ENCODE measurements at places on chromosomes 16 and 17.
A peak's percentile ranks its signal among the peaks of the same experiment; 100 is the strongest.

DNA sequence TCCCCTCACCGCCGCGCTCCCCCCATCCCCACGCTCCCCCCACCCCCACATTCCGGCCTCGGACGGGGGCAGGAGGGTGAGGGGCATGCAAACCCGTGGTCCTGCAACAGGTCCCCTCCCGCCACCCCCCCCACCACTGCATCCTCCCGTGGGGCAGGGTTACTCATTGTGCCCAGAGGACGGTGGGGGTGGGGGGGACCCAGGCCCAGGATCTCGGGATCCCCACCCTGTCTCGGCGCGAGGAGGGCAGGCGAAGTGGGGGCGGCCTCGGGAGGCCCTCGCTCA, 8.5 kb downstream of the SLC22A31 start:
- no peak for DNase-seq

GRCh38 chr16:69840975-69841374, 78.8 kb downstream of the WWP2 start:
- DNase-seq, result no peak

- no peak for DNase-seq
Observed at GRCh38 chr17:76445697-76446448, 7.1 kb downstream of the UBE2O start.

- no peak for DNase-seq
Observed at GRCh38 chr16:65481956-65482355, 360.1 kb upstream of the CDH11 start.

DNA sequence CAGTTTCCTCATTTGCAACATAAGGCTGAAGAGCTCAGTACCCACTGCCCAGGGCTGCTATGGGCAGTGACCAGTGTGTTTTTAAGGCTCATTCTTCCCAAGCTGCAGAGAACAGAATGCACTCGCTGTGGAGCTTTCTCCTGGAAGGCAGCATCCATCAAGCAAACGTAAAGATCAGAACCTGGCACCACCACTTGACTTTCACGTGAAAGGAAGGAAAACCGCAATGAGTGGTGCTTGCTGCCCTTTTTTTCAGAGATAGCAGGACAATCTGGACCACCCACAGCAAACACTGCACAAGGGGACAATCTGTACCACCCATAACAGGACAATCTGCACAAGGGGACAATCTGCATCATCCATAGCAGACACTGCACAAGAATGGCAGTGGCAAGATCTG, 11.2 kb downstream of the CSNK1D start:
- DNase-seq, result no peak

DNA sequence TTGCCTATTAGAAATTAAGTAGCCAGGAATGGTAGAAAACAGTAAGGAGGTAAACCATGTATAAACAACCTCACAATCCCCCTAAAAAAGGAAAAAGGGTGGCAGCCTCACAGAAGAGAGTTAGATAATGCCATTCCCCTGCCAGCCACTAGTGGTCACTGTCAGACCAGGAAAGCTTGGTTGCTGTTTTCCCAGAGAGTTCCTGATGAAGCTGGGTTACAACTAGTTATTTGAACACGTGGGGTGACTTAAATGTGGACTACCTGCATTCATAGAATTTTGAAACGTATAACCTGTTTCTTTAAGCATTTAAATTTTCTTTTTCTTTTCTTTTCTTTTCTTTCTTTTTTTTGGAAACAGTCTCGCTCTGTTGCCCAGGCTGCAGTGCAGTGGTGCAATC, 5.8 kb downstream of the GPRC5C start:
- DNase-seq, result no peak

DNA sequence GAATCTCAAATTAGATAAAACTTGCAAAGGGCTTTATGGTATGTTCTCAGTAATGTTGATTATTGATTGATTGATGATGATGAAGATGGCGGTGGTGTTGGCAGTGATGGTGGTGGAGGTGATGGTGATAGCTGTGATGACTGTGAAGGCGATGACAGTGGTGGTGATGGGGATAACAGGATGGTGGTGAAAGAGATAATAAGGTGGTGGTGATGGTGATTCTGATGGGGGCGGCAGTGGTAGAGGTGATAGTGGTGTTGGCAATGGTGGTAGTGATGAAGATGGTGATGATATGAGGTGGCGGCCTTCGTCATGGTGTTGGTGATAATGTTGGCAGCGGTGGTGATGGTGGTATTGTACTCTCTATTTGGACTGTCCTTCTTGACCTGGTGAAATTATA, 238.3 kb downstream of the XYLT1 start:
- no peak for DNase-seq

DNA sequence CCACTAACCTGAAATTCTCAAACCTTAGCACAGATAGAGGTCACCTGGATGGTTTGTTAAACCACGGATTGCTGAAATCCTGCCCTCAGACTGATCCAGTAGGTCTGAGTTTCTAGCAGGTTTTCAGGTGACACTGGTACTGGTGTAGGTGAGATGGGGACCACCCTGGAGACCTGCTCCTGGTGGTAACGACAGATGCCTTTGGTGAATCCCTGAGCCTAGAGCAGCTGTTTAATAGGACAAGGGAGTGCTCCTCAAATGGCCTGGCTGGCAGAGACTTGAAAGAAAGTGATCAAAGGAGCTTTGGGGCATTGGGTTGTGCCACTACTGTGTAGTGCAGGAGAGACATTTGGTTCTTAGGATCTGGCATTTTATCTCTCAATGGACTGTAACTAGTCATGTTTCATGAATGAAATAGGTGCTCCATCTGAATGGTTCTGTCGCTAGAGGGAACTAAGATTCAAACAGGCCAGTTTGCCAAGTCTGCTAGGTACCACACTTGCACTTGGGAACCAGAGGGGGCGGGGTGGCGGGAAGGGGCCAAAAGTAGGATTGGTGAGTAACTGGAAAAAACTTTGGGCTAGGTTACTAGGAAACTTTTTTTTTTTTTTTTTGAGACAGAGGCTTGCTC, 2.9 kb upstream of the IFI35 start:
- DNase-seq, result no peak

- no peak for DNase-seq
Observed at GRCh38 chr16:22721511-22722100, 92.4 kb upstream of the HS3ST2 start.

DNA sequence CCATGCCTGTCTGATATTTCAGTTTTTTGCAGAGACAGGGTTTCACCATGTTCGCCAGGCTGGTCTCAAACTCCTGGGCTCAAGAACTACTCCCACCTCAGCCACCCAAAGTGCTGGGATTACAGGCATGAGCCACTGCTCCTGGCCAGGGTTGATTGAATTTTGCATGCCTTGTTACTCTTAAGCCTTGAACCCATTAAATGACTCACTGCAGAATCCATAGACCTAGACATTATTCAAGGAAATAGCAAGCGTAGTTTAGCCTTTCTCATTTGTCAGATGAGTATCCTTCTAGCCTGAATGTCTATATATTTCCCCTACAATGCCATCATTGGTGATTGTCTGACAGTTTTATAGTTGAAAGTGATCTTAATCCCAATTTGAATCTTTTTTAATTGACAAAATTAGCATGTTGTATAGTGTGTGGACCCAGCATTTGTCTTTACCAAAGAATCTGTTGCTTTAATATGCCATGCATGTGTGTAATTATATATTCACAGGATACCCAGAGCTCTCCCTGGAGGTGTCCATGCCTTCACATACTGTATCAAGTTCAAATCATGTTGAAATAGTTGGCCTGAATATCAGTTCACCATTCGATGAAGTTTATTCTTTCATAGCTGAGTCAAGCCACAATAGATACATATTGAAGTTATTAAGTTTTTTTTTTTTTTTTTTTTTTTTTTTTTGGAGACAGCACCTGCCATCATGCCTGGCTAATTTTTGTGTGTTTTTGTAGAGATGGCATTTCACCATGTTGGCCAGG, 321.0 kb downstream of the CPPED1 start:
- DNase-seq, result no peak

DNA sequence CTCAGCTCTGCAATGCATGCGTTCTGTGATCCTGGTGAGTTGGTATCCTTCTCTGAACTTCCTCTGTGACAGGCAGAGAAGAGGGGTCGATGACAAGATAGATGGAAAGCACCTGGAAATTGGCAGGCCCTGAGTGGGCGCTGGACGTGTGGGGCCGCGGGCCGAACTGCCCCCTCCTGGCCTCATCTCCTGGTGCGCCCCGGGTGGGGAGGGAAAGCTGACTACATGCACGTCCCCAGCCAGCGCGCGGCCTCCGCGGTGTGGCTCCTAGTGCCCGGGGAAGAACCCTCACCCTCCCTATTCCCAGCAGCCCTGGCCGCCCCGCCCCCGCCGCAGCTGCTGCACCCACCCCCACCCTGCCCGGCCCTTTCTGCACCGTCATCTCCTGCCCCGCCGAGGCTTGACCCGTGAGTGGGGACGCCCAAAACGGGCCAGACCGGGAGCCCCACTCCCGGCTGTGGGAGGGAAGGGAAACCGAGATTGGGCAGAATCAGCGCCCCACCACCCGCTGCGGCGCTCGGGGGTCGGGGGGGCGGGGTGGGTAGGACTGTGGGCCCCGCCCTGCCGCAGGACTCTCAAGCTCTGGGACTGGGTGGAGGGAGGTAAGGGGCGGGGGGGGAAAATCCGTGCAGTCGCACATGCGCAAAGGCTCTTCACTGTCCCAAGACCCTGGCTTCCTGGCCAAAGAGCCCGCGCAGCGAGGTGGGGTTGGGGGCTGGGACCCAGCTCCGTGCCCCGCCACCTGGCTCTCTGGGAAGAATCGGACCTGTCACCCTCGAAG, at the start of gene NOL3:
TSS of gene NOL3 (plus strand) at position 371 of the 781 bp plus-strand sequence.
- peak; percentile 84 for DNase-seq

GRCh38 chr16:12350945-12351344, 374.4 kb downstream of the SNX29 start:
- no peak for DNase-seq

- peak; percentile 22 for DNase-seq
Observed at GRCh38 chr16:48535369-48535787, 74.6 kb downstream of the N4BP1 start.

DNA sequence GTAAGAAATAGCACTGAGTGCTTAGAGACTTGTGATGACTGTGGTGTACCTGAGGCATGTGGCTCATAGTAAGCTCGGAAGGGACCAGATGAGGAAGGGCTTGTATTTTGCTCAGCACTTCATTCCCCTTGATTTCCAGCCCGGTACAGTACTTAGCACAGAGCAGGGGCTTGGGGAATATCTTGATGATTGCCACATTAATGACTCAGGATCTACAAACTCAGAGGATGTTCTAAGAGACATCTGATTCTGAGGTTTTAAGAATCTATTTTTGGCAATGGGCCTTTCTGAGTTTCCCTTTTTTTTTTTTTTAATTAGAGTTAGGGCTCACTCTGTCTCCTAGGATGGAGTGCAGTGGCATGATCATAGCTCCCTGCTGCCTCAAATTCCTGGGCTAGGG, 9.1 kb downstream of the ASPHD1 start:
- DNase-seq, result no peak
